ENCODE measurements at places on chromosomes 2 and 18.
A peak's percentile ranks its signal among the peaks of the same experiment; 100 is the strongest.

- DNase-seq: no peak
These were observed 1.9 kb downstream of the M1AP start for GRCh38 chr2:74646201-74646600.

DNA sequence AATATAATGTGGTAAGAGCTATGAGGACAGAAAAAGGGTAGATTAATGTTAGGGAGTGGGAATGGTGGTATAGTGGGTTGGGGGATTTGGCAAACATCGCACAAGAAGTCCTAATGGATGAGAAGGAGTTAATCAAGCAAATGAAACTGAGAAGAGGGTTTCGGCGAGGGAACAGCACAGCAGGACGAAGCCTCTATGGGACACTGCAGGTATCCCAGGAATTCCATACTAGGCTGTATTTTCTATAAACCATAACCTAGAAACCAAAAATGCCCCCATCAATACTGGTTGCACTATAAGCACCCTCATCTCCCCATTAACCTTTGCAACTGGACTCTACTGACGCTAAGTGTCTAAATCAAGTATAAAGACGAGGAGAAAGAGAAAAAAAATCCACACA, 10.3 kb downstream of the WDFY1 start:
- DNase-seq: no peak

DNA sequence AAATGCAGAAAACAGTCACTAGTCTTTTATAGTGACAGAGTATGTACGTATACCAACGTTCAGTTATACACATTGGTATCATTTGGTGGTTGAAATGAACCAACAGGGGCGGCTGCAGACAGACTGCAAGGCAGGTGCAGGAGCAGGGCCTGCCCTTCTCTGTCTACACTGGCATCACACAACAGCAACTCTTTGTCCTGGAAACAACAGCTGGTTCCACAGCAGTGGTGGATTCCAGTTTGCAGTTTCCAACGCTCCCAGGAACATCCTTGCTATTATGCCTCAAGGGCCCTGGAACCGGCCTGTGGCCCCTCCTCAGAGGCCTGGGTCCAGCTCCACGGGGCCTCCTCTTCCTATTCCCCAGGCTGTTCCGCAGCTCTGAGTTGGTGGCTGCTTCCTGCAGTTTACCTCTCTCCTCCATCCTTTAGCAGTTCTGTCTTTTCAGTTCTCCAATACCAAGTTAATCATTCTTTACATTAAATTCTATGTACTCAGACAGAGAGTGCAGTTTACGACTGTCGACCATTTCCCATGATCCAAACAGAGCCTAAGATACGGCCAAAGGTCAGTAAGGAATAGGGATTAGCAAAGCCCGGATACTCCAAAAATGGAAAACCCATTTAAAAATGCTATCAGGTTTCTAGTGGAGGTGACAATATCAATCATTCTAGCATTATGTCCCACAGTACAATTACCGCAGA, 87.8 kb downstream of the NOL10 start:
- no peak for DNase-seq

DNA sequence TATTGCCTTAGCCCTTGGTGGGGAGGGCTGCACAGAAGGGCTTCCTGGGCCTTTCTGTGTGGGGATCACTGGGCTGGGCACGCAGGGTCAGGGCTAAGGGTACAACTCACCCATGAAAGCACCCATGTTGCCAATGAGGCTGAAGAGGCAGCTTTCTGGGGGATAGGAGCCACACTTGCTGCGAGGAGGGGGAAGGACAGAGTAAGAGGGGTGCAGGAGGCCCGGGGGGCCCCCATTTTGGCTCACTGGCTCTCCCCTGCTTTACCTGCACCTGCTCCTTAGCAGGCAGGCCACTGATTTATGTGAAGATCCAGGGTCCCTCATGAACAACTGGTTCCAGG, 2.3 kb downstream of the TMEM150A start:
- no peak for DNase-seq

GRCh38 chr2:109368798-109369197, 239.8 kb downstream of the SH3RF3 start:
- no peak for DNase-seq

GRCh38 chr18:51614033-51614432, 416.6 kb upstream of the MEX3C start:
- DNase-seq: no peak

GRCh38 chr18:26493021-26493420, 55.3 kb downstream of the KCTD1 start:
- DNase-seq: no peak

- DNase-seq: no peak
These were observed 46.1 kb downstream of the SPRED2 start for GRCh38 chr2:65386344-65386743.

- peak; percentile 1 for DNase-seq
These were observed 102.9 kb upstream of the SLC8A1 start for GRCh38 chr2:40554665-40555294.

GRCh38 chr2:45889053-45889452, 237.6 kb downstream of the PRKCE start:
- peak; percentile 97 for DNase-seq

DNA sequence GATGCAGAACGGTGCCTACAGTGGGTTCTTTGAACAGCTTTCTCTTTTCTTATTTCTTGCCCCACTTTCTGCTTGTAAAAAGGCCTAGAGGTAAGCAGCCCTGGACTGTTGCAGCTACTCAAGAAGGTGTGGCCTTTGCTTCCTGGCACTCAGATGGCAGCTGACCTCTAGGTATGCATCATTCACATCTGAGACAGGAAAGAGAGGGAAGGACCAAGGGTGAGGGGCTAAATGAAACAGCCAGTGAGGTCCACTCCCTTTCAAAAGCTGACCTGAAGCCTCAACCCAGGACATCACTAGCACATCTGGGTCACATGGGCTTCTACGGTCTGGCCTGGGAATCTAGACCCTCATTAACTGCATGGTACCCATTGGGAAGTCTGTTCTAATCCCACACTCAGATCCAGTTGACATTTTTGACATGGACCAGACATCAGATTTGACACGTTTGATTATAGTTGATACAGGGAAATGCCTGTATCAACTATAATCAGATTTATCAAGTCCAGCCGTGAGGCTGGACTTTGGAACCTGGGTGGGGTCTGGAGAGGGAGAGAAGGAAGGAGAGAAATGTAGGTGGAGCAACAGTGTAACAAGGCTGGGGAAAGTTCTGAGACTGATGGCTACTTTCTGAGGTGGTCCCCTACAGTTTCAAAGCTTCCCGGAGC, 60.2 kb downstream of the E2F6 start:
- no peak for DNase-seq

DNA sequence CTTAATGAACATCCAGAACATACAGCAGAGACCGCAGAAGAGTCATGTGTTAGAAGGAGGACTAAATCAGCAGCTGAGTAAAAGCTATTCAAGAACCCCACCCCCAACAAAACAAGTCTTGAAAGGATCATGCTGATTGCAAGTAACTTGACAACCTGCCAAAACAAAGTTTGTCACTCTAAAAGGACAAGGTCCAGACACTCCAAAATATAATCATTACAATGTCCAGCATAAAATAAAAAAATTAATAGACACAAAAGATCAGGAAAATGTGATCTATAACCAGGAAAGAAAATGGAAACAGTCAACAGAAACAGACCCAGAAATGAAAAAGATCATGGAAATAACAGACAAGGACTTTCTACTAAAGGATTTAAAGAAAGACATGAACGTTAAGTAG, 28.5 kb downstream of the CCDC88A start:
- DNase-seq: no peak

- DNase-seq: no peak
These were observed 97.6 kb downstream of the MYCN start for GRCh38 chr2:16037808-16038457.

DNA sequence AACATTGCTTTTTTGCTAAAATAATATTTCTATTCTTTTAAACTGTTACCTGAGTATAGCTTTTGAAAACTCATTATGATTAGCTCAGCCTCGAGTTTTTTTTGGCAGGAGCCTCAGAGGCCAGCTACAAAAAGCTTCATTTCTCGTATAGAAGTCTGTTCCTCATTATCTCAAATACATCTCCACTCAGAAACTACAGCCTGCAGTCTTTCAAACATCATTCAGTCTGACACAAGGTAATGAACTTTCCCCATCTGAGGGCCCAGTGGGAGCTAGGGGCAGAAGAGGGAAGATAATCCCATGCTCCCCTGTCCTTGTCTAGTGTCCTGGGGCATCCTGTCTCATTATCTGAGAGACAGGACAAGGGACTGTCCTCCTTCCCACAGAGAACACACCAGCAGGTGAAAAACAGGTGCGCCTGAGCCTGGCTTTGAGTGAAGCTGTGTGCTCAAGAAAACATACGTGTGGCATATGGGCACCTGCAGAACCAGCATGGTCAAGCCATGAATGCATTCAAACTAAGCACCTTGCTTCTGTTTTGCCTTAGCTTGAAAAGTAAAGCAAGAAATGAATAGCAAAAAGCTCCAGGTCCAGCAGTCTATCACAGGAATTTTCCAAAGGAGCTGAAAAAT, 247.5 kb downstream of the MREG start:
- DNase-seq: no peak

GRCh38 chr2:238688193-238689153, 159.4 kb upstream of the TWIST2 start:
- no peak for DNase-seq

DNA sequence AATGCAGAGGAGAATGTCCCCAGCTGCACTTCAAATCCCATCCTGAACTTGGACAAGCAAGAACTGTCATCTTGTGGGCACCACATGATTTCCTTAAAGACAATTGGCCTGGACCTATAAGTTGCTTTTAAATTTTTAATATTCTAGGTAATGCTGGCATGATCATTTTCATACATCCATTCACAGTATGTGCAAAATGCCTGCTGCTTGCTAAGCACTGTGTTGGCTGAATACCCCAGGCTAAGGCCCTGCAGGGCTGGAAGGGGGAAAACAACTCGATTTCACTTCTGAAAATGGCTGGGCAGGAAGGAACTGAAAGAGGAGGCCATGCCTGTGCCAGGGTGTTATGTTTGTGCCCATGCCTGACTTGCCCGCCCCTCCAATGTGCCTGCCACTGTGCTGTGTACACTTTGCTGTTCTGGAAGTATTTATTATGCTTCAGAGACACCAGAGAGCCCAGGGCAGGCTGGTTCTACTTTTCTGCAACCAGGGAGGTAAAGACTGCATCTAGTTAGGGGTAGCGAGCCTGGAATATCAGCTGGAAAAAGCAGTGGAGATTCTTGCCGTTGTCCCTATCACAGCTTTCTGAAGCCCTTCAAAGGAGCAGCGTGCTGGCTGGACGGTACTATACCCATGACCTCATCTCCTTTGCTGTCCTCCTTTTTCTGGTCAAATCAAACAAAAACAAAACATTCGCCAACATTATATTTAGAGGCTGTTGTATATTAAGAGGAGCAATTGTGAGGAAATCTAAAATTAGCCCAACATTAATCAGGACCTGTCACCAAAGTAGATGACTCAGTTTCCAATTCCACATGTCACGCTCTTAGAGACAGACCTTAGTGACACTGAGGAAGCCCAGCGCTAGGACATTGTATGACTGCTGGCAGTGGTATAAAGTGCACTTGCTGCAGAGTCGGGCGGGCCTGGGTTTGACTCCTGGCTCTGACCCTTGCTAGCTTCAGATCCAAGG, 158.1 kb downstream of the DDX1 start:
- DNase-seq: no peak

- DNase-seq: no peak
These were observed 57.1 kb upstream of the ODC1 start for GRCh38 chr2:10504994-10505820.

DNA sequence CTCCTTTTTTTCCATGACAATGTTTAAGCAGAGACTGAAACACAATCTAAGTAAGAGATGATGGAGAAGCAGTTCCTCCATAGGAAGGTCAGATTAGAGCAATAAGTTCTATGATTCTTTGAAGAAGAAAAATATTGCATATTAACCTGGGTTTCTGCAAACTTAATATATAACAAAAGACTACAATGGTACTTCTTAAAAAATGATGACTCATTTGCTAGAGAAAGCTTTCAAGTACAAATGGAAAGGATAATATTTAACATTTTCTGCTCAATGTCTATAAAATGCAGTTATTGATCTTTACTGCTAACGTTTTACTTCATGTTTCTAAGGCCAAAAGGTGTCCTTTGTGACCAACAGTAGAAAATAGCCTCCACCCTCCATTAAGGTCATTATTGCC, 158.6 kb downstream of the DOCK10 start:
- no peak for DNase-seq

- no peak for DNase-seq
These were observed 1137.4 kb upstream of the FAM98A start for GRCh38 chr2:34736482-34736881.

- DNase-seq: no peak
These were observed 3.3 kb downstream of the PDCD1 start for GRCh38 chr2:241855245-241855887.

DNA sequence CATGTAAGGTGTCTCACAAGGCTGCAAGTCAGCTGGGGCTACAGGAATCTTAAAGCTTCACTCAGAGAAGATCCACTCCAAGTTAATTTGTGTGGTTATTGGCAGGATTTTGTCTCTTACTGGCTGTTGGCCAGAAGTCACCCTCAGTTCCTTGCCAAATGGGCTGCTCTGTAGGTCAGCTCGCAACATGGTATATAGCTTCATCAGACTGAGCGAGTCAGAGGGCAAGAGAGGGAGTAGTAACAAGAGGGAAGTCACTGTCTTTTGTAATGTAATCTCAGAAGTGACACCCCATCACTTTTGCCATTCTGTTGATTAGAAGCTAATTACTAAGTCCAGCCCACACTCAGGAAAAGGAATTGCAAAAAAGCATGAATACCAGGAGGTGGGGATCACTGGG, 119.5 kb downstream of the LRRTM1 start:
- no peak for DNase-seq

- no peak for DNase-seq
These were observed 40.2 kb downstream of the HDAC4 start for GRCh38 chr2:239360421-239361310.

DNA sequence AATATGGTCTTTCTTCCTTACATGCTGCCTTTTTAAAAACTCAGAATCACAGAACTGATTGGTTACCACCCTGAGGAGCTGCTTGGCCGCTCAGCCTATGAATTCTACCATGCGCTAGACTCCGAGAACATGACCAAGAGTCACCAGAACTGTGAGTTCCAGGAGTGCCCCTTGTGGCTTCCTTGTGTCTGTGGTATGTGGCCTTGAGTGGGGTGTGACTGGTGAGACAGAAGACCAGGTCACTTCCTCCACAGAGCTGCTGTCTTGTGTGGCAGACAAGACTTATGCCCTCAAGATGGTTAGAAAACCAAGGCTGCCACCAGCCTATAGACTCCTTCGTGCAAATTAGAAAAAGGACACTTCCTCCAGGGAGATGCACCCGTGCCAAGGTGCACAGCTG, 72.6 kb downstream of the EPAS1 start:
- no peak for DNase-seq

Measured in NCI-H2171 (cell line).